DMS79 (cell line): ENCODE measurements at places on chromosomes 6 and 20.
A peak's percentile ranks its signal among the peaks of the same experiment; 100 is the strongest.

- no peak for DNase-seq
These were observed 2.8 kb downstream of the DBNDD2 start for GRCh38 chr20:45410887-45411286.

DNA sequence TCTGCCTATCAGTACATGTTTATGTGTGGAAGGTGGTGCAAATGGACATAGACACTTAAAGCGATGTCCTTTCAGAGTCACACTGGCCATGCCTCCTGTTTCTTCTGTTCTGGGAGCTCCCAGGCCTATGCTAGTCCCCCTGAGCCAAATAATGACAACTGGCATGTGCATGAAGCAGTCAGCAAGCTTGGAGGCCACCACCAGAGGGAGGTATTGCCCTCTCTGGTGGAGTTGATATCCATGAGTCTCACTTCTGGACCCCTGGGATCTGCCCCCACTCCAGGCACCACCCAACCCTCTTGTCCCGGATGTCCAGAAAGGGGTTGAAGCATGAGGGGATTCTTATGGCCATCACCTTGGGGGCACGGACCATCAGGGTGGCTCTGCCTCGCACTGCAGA is 172.2 kb downstream of the AIG1 start:
- no peak for DNase-seq

GRCh38 chr6:26431258-26432172 is 8.8 kb upstream of the BTN3A3 start:
- DNase-seq, result no peak

DNA sequence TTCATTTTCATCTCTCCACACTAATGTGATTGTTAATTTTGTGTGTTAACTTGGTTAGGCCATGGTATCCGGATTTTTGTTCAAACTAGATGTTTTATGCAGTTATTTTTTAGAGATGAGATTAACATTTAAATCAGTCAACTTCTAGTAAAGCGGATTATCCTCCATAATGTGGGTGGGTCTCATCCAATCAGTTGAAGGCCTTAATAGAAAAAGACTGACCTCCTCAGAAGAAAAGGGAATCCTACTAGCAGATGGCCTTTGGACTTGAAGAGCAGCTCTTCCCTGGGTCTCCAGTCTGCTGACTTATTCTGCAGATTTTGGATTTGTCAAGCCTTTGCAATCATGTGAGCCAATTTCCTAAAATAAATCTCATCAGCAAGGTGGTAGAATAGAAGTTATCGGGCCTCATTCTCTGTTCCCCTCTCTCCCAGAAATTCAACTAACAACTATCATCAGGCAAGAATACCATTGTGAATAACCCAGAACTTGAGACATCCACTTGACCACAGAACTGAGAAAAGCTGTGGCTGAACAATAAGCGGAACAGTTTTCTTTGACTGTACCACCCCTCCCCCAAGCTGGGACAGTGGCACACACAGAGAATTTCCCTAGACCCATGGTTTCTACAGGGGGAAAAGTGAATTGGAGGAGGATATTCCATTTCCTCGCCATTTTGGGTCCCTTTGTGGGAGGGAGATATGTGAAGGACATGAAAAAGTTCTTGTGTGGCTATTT is 323.0 kb downstream of the UTRN start:
- no peak for DNase-seq

DNA sequence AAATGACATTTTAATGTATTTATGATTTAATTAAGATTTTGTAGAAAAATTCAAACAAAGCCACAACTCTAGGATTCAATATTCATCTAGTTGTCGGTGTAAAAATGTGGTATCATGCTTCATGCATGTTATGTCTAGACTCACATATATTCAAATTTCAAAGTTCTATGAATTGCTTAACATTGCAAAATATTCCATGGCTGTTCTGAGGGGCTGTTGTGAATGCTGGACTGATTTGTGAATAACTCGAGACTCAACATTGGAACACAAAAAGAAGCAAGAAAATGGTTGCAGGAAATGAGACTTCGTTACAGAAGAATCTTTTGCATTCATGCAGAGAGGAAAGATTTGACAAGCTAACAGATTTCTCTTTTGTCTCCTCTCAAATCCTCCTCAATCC is 705.9 kb downstream of the DHX35 start:
- no peak for DNase-seq

DNA sequence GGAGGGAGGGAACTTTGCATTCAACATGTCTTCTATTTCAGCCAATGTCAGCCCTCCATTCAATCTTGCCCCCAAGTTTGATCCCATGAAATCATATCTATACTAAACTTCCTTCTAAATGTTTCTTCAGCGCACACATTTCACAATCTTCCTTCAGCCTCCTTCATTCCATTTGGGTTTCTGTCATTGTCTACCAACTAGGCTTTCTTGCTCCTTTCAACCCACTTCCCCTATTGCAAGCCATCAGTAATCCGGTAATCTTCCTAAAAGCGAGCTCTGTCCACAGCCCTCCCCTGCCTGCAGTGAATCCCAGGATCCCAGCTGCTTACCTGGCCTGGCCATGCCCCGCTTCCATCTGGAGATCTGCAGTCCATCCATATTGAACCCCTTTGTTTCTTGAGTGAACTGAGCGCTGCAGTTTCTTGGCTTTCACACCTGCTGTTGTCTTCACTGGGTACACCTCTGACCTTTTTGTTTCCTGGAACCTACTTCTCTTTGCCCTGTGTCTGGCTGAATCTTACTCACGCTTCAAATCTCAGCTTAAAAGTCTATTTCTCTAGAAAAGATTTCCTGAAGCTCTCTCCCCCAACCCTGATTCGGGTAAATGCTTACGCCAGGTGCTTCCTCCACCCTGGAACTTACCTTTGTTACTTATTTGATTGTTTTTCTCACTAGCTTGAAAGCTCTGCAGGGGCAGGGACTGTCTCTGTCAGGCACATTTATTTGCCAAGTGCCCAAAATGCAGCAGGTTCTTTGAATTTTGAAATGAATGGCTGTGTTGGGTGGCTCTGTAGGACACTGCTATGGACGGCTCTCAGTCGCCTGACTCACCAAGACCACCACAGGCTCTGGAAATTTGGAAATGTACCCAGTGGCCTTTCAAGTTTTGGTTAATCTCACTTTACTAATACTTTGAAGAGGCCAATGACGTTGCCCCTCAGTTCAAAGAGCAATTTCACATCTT is 50.3 kb downstream of the ADTRP start:
- DNase-seq, result no peak

DNA sequence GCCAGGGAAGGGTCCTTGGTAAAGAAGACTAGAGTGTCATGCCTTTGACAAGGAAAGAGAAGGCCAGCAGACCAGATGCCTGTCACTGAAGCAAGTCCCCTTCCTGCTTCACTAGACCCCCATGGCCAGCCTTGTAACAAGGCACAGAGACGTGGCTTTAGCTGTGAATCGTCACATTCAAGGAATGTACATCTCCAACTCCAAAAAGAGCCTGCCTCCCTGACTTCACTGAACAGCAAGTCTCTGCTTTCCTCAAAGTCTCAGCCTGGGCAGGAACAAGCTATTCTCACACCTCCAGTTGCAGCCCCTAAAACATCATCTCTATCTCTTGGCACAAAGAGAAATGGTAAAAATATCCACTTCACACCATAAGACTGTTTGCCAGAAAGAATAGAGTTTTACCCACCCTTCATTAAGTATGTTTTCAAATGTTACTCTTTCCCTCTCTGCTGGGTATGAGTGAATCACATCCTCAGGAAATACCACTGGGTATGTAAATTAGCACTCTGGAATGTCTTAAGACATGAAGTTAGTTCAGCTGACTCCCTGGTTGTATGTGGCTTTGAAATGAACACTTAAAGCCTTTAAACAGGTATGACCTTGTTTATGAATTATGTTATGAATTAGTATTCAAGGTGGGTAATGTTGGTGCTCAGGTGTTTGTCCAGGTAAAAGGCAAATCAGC is 46.4 kb upstream of the NT5E start:
- DNase-seq, result no peak

- DNase-seq, result no peak
These were observed 118.8 kb upstream of the AFDN start for GRCh38 chr6:167707686-167708500.

DNA sequence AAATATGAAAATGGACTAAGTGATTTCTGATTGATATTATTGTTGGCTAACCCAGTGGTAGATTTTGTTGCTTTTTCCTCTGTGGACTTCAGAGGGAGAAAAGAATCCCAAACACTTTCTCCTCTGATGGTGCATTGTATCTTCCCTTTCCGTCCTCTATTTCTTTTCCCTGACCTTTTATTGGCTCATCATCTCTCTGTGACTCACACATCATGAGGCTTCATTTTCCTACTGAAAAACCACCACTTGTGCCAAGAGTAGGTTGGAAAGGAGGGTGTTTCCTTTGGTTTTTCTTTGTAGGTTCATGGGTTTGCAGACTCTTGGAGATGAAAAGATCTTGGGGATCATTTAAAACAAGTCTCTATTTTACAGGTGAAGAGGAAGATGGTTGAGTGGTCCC is 311.7 kb upstream of the JAG1 start:
- no peak for DNase-seq

DNA sequence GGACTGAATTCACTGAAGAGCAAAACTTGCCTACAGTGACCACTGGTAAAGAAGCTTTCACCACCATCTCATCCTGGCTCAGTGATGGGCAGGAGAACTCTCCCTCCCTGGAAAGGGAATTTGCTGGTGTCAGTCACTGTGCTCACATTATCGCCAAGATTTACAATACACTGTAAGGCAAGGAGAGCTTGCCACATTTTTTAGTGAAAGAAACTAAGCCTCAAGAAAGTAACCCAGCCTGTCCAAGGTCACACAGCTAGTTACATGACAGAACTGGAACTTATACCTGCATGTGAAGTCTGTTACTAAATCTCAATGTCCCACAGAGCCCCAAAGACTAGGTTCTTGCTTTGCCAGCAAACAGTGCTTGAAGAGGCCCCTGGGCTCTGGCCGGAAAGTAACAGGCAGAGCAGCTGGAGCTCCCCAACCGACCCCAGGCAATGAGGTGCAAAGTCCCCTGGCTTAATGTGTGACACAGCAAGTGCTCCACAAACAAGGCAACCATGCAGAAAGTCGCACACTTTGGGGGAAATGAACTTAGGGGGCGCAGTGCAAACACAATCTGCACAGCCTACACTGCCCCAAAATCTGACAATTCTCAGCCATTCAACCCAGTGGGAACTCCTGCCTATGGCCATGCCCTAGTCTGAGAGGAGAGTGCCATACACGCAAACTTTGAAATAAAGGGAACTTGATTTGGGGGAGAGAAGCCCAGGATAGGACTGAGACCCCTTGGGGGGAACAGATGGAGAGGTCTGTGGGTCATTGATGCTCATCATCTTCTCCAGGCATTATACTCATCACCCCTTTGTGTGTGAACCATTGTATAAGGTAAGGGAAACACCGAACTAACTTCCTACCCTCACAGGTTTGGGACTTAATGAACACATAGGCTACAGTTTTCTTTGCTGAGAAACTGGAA is 1.9 kb downstream of the BCL2L1 start:
- DNase-seq, result peak; percentile 11

DNA sequence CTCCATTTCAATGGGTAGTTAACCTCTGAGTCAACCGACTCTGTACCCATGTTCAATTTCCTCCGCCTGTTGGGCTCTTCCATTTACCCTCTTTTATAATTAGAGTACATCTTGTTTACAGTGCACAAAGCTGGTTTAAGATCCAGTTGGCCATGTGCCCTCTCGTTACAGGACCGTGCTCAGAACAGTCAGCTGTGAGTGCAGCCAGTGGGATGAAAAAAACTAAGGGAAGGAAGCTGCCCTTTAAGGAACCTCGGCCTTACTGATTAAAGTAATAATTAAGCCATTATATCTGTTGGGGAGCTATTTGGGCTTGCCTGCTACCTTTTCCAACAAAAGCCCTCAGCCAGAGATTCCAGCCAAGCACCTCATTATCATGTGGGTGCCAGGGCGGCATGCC is 68.8 kb downstream of the TMEM170B start:
- DNase-seq, result peak; percentile 25

GRCh38 chr6:131116755-131117360 is 18.4 kb upstream of the AKAP7 start:
- DNase-seq, result no peak

- DNase-seq, result peak; percentile 27
These were observed 34.6 kb downstream of the GCNT2 start for GRCh38 chr6:10555625-10556309.

DNA sequence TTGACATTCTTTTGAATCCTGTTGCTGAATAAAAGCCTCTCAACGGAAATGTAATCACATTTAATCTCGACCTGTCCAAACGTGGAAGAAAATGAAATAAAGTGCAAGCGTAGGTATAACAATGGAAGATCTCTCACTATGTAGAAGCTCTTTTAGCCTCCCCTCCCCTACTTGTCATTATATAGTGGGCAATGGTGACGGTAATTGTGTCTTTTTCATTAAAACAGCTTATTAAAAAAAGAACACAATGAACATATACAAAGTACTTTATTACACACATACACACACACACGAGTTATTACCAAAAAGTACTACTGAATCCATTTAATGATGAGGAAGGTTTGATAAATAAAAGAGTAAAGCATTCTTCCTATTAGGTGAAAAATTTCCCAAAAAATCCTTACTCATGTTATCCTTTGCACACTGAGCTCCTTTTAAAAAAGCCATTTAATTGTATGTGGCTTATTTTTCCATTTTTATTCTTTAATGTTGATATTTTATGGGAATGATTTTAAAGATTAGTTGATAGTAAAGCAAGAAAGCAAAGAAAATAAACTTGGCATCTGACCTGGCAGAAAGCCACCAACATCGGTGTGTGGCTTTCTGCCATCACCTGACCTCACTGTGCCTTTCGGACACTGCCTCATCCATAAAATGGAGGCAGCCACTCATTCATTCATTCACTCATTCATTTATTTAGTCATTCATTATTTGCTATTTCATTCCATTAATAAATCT is 493 bp upstream of the SGK1 start:
- DNase-seq, result no peak

DNA sequence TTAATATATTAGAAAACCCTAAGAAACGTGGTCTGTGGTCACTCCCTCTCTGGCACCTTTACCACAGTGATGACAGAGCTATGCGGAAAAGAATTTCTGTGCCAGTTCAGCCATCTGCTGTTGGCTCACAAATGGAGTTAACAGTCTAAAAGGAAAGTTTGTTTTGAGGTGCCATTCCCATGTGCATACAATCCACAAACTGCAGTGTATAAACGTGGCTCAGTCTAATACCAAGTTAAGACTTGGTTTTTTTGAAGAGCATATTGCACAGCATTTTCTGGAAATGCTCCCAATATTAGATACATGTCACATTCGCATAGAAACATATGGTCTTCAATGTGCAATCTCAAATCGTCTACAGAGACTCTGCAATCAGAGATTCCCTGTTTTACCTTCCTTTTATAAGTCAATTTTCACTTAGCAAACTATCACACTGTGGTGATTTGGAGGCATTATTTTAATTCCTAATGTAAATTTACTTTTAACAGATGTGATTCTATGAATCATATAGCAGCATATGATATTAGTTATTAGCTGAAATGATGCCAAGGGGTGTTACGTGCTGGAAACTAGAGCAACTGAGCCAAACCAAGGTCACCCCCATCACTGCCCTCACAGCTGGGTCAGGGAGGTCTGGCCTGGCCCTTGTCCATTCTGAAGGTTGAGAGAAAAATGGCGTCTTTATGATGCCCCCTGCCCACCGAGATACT is 383.5 kb downstream of the PRKN start:
- DNase-seq, result no peak
